ENCODE measurements at places on chromosomes 13 and 19.

DNA sequence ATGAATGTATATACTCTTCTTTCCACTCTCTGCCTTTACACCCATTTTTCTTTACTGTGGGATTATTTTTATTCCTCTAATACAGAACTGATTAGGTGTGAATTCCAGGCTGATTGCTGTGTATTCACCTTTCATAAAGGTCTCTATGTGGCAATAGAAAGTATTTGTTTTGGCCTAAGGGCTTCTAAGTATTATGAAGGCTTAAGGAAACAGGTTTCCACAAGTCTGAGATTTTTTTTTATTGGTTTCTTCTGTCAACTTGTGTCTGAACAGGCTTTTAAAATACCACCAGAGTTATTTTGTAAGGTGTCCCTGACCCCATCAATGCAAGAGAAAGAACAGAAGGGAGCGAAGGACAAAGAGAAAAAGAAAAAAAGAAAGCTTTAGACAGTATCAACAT, 1102.0 kb upstream of the SPRY2 start:
- no peak for DNase-seq

DNA sequence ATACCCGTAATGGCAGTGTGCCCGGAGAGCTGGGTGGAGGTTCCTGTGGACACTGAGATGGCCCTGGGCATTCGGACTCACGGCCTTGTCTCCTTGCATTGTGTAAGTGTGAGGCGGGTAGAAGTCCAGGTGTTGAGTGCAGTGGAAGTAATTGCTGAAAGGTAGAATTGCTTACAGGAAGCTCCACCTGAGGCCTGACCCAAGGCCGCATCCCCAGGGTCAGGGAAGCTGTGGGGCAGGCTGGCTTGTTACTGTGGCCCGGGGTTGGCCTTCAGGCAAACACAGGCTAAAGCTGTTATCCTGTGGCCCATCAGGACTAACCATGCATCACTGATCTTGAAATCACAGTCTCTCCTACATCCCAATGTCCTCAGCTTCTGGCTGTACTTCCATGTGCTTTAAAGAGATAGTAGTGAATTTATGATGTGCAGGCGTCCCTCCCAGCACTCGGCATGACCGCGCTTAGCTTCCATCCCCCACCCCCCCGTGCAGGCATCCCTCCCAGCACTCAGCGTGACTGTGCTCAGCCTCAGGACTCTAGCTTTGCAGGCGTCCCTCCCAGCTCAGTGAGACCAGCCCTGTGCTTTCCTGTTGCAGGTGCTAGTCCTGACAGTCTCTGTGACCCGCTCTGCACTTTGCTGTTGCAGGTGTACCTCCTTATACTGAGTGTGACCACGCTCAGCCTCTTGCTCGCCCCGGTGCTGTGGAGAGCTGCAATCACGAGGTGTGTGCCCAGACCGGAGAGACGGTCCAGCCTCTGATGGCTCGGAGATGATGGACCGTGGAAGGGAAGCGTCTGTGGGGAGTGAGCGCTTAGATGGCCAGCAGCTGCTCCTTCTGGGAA, 35.6 kb upstream of the TFDP1 start:
- no peak for DNase-seq

DNA sequence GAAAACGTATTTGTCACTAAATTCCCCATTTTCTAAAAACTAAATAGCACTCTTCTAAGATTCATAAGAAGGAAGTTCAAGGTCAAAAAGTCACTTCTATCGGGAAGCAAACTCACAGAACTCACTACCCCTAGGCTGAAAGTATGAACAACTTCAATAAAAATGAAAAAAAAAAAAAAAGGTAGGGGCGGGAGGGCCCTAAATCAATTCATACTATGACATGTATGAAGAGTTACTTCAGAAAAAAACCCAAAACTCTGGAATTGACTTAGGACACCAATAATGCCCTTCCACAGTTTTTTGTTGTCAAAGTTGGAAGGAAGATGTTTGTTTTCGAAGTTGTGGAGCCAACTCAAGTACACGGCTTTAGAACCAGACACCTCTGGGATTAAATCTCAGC, 1.1 kb downstream of the SUCLA2 start:
- DNase-seq = no peak

- no peak for DNase-seq
These were observed 16.1 kb upstream of the DHRS12 start for GRCh38 chr13:51820016-51820597.

DNA sequence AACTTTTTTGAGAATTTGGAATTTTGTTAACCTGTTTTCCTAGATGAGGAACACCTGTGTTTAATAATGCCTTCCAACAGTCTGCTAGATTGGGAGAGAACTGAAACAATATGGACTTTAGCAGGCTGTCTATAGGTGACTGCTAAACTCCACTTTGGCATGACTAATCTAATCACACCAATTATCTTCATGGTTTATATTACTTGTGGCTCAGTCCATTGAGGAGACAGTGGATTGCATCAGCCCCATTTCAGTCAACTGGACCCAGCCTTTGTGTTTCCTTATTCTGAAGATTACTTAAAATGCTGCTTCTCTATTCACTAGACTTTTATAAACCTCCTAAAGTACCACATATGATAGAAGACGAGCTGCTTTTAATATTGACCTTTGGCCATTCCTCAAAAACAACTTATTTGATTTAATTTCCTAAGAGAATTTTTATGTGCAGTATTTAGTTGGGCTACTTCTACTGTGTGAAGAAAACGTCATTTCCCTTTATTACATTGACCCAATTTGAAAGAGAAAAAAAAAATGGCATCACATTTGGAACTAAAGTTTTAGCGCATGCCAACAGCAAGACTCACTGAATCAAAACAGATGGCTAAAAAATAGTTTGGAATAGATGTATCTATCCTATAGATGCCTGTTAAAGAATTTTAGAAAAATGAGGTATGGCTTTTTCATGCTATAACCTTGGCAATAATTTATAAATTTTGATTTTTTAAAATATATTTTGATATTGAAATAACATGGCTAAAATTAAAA, 295.8 kb downstream of the NDFIP2 start:
- DNase-seq = no peak

GRCh38 chr19:15252398-15253018, 20.3 kb upstream of the EPHX3 start:
- DNase-seq = no peak

- DNase-seq = no peak
These were observed 2.6 kb downstream of the MRPL54 start for GRCh38 chr19:3765121-3765520.

- DNase-seq = no peak
These were observed 4.2 kb upstream of the TNNI3 start for GRCh38 chr19:55161571-55162322.

DNA sequence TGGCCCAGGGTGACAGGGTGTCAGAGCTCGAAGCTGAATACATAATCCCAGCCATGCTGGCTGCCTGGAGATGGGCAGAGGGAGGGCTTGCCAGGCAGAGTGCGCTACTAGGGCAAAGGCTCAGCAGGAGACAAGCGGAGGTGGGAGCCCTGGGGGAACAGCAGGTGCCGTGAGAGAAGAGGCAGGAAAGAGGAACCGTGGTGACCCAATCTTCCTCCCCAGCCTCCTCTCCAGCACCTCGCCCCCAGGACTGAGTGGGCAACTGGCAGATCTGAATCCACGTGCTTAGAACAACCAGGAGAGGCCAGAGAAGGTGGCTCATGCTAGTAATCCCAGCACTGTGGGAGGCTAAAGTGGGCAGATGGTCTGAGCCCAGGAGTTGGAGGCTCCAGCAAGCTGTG, 11.0 kb upstream of the CCL25 start:
- no peak for DNase-seq

- DNase-seq = no peak
These were observed 4.9 kb downstream of the RCBTB2 start for GRCh38 chr13:48527955-48528354.

DNA sequence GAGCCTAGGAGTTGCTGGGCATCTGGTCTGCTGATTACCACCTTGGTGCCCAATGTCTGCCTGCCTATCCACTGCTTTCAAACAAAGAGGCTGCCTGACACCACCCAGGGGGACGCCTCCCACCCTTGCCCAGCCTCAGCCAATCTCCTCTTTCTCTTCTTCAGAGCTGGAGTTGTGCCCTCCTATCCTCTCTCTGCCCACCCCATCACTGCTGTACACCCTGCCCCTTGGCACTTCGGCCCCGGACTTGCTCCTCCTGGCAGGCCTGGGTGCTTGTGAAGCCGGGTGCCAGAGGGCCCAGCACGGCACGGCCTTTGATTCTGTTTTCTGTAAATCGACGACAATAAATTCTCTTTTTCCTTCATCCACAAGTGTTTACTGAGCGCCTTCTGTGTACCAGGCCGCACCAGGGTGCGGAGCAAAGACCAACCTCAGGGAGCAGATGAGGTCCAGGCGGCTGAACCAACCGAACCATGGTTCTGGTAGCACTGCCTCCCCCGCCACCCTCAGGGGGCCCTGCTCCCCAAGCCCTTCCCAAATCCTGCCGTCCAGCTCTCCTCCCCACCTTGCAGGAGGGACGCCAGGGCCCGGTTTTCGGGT, 5.0 kb downstream of the RNF225 start:
- no peak for DNase-seq

GRCh38 chr19:46603195-46603637, 2.1 kb downstream of the CALM3 start:
- DNase-seq = no peak

GRCh38 chr13:70189981-70190380, 81.7 kb upstream of the KLHL1 start:
- DNase-seq = no peak

DNA sequence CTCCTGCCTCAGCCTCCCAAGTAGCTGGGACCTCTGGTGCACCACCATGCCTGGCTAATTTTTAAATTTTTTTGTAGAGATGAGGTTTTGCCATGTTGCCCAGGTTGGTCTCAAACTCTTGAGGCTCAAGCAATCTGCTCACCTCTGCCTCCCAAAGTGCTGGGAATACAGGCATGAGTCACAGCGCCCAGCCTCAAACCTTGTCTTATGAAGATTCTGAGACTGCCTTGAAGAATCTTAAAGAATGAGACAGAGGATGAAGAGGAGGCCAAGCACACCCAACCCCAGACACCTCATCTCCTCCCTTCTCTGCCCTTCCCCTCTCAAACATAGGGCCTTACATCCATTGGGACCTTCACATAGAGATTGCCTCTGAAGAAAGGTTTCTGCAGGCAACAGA, 179.7 kb downstream of the ABCC4 start:
- DNase-seq = no peak

DNA sequence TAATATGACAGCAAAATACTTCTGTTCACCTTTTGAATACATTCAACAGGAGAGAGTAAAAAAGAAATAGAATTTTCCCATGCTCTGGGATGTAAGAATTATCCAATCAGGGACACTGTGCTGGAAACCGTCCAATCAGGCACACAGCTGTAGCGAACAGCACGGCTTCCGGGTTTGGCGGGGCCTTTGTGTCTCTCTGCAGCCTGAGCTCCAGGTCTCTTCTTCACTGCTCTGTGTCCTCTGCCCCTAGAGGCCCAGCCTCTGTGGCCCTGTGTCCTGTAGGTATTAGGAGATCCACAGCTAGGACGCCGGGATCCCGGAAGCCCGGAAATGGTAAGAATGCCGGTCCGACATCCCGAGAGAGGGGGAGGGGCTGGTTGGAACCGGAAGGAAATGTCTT, 92.7 kb downstream of the ZNF737 start:
- DNase-seq = no peak

GRCh38 chr13:114161644-114162532, 17.2 kb upstream of the CFAP97D2 start:
- peak; percentile 63 for DNase-seq

GRCh38 chr13:105814219-105814901, 721.1 kb downstream of the EFNB2 start:
- no peak for DNase-seq

GRCh38 chr13:80475718-80476117, 134.8 kb upstream of the SPRY2 start:
- no peak for DNase-seq

DNA sequence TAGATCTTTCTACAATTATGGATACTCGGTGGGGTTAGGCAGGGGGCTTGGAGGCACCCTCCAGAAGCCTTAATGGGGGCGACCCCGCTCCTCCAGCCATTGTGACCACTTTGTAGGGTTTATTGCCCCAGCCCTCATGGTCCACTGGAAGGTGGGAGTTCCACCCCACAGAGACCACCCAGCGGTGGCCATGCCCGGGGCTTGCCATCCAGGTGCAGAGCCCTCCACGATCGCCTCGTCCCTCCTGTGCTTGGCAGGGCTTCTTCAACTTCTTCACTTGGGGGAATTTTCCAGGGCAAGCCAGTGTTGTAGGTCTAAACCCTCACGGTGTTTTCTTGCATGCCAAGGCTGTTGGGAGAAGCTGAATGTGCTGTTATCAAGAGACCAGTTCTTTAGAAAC, 16.1 kb downstream of the ZNF536 start:
- no peak for DNase-seq

GRCh38 chr13:48866249-48866648, 109.5 kb upstream of the FNDC3A start:
- DNase-seq = no peak

GRCh38 chr13:49694446-49694845, 3.2 kb upstream of the EBPL start:
- DNase-seq = no peak

DNA sequence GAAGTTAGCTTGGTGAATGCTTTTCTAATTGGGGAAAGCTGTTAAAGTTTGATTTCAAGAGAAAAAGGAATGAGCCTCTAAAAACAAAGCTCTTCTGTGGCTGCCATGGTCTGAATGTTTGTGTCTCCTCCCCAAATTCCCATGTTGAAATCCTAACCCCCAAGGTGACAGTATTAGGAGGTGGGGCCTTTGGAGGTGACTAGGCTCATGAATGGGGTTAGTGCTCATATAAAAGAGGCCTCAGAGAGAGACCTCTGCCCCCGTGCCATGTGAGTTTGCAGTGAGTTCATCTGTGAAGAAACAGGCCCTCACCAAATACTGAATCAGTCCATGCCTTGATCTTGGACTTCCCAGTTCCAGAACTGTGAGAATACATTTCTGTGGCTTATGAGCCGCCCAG, 56.5 kb downstream of the ARHGEF7 start:
- DNase-seq = no peak

DNA sequence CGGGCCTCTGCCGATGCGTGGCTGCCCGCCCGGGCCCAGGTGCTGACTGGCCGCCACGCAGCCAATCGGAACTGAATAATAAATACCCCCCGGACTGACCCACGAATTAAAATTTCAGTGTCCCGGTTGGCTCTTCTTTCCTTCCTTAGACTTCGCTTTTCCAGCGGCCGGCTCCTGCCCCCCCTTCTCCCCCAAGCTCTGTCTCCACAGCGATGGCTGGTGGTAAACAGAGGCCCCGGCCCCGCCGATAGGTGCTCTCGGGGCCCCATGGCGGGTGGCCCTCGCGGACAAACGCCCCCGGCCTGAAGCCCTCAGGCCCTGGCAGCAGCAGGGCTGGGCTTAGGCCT, 2.6 kb downstream of the ZBTB7A start:
- no peak for DNase-seq

- DNase-seq = no peak
These were observed 30.1 kb upstream of the FFAR2 start for GRCh38 chr19:35417713-35418534.

- no peak for DNase-seq
These were observed 54.0 kb downstream of the ENOX1 start for GRCh38 chr13:43732726-43733125.

GRCh38 chr19:42254089-42254849, 659 bp downstream of the ERF start:
- DNase-seq = peak; percentile 87

GRCh38 chr13:74444161-74444571, 310.0 kb upstream of the KLF12 start:
- DNase-seq = no peak
